ELR (cell line): ENCODE measurements at places on chromosomes 1 and 21.
A peak's percentile ranks its signal among the peaks of the same experiment; 100 is the strongest.

- no peak for DNase-seq
These were observed 2.7 kb downstream of the DMBX1 start for GRCh38 chr1:46492269-46492853.

DNA sequence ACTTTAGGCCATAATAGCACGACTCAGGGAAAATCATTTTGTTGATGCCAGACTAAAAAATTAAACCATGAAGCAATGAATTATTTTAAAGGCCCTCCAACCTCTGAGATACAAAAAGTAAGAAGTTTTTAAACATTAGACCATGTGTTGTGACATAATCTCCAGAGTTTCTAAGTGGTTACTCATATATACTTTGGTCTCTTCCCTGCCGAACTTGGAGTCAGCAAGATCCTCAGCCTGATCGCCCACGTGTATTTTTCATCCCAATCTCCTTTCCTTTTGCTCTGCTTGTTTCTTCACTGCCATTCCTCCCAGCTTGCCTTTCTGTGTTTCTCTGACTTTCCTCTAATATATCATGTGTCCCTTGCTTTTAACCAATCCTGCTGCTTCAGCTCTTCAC lies 3.8 kb downstream of the ARV1 start:
- peak; percentile 59 for DNase-seq

- peak; percentile 42 for DNase-seq
These were observed 3.9 kb upstream of the SFN start for GRCh38 chr1:26858891-26859640.

DNA sequence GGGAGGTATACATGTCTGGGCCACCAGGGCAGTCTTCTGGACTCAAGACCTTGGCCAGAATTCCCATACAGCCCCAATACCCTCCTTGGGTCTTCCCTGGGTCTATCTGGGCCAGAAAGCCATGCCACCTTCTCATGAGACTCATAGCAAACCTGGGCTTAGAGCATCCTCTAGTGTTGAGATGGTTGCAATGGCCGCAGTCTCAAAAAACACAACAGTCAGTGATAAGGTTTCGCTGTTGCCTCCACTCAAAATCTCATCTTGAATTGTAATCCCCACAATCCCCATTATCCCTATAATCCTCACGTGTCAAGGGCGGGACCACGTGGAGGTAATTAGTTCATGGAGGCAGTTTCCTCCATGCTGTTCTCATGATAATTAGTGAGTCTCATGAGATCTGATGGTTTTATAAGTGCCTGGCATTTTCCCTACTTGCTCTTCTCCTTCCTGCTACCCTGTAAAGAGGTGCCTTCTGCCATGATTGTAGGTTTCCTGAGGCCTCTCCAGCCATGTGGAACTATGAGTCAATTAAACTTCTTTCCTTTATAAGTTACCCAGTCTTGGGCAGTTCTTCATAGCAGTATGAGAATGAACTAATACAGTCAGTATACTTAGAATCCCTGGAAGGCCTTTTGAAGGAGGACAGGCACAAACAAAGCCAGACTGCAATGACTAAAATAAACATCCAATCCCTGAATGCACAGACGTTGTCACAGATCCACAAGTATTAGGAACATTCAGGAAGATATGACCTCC lies 77.0 kb downstream of the CTH start:
- peak; percentile 64 for DNase-seq

DNA sequence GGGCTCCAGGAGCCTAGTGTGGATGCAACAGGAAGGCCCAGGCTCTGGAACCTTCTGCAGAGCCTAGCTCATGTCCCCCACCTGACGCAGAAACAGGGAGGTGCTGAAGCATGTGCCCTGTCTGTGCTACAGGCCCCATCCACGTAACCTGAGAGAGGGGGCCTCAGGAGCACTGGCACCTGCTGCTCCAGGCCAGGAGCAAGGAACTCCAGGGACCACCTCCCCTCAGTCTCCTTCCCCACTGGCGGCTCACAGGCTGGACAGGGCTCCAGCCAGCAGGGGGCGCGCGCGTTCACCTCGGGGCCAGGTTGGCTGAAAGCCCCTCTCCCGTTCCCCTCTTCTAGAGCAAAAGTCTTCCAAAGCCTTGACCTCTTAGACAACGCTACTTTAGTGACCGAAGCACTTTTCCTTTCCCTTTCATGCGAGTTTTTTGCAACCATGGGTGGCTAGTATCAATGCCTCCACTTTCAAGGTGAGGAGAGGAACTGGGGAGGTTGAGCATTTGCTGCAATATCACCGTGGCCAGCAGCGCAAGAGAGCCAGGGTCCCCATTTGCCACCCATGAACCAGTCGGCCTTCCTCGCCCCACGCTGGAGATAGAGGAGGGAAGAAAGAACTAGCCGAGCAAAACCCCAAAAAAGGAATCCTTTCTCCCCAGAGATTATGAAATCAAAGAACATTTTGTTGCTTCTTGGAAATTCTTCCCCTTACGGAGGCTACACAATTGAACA lies 52.4 kb upstream of the GPR157 start:
- peak; percentile 59 for DNase-seq

- no peak for DNase-seq
These were observed 95.2 kb downstream of the COQ8A start for GRCh38 chr1:227035316-227035715.

DNA sequence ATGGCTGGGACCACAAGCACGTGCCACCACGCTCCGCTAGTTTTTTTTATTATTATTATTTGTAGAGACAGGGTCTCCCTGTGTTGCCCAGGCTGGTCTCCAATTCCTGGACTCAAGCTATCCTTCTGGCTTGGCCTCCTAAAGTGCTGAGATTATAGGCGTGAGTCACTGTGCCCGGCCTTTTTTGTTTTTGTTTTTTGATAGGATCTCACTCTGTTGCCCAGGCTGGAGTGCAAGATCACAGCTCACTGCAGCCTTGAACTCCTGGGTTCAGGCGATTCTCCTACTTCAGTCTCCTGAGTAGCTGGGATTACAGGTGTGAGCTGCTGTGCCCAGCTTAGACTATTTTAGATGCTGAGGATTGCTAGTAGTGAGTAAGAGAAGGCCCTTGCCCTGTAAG lies 11.8 kb upstream of the RNF11 start:
- DNase-seq, result no peak

GRCh38 chr1:3105167-3105863 lies 36.3 kb downstream of the PRDM16 start:
- no peak for DNase-seq

DNA sequence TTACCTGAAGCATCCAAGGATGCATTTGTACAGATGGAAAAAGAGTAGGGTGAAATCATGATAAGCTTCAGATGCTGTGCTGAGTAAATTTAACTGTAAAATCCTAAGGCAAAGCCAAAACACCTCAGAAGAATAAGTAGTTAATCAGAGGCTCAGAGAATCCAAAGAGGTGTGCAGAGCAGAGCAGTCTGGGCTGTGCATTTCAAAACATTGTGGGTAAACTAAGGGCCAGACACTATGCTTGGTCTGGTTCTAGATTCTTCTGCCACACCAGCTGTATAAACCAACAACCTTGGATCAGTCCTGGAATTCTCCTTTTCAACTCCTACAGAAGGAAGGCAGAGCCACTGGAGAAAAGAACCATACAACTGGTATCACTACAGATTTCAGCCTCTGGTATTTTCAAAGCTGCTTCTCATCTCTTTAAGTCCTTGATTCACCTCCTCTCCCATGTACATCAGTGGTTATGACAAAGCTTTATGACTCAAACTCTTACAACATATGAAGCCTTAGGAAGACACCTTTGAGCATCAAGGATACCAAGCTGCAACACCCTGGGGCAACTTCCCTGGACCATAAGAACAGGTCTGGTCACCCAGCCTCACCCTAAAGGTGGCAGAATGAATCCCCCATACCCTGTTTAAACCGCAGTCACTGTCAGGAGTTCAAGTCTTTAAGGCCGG lies 11.6 kb upstream of the HIPK1 start:
- DNase-seq, result peak; percentile 82

DNA sequence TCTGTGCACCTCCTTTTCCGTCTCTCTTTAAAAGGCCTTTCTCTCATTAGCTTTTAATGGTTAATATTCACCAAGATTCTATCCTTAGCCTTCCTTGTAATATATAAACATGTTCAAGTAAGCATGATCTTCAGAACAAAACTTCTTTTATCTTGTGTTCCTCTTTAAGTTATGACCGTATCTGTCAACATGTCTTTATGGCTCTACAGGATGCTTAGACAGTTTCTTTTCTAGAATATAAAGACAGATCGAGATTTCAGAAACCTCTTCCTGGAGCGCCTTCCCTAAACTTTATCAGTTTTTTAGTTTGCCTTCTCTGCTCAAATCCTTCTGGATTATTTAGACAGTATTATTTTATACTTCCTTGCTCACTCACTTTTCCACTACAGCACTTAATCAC lies 7.2 kb downstream of the RO60 start:
- DNase-seq, result no peak

DNA sequence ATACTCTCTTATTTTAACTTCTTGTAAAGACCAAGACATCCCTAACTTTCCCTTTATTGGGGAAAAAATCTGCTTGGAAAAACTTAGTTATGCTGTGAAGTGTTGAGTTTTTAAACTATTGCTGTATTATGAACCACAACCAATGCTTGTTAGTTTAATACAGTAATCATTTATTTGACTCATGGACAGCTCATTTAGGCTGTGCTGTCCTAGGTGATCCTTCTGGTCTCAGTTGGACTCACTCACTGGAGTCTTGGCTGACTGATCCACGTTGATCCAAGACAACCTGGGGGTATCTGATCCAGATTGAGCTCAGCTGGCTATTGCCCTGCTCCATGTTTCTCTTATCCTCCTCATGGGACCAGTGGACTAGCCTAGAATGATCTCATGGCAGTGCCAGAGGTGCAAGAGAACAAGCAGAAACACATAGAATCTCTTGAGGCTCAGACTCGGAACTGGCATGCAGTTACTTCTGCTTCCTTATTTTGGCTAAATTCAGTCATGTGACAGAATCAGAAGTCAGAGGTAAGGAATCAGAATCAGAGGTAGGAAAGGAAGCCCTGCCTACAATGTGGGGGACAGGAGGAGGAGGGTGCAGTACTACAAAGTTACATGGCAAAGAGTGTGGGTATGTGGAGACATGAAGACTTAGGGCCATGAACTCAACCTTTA lies 156.5 kb downstream of the FGGY start:
- DNase-seq, result peak; percentile 48

GRCh38 chr1:172246521-172247390 lies 173.7 kb upstream of the C1orf105 start:
- DNase-seq, result no peak

DNA sequence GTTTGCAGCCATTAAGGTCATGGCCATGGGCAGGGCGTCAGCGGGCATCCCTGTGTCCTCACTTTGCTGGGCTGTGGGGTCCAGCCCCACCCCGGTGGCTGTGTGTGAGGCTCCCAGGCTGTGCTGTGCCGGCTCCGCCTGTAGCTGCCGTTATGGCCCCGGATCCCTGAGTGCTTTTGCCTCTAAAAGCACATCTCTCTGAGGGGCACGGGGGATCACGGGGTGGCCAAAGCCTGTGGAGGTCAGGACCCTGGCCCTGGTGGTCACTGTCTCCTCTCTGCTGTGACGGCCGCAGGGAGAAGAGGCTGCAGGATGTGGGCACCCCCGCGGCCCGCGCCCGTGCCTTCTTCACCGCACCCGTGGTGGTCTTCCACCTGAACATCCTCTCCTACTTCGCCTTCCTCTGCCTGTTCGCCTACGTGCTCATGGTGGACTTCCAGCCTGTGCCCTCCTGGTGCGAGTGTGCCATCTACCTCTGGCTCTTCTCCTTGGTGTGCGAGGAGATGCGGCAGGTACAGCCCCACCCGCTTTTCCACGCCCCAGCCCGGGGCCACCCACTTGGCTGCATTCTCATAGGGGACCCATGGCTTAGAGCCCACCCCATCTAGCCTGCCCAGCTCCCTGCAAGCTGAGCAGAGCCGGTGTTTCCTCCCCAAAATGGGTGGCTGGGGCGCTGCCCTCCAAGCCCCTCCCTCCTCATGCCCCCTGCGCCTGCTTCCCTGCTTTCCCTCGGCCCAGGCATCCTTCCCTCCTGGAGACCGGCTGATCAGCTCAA lies 48.2 kb downstream of the TRPM2 start:
- no peak for DNase-seq

- DNase-seq, result no peak
These were observed 528.5 kb downstream of the ADGRL2 start for GRCh38 chr1:82329226-82329625.

DNA sequence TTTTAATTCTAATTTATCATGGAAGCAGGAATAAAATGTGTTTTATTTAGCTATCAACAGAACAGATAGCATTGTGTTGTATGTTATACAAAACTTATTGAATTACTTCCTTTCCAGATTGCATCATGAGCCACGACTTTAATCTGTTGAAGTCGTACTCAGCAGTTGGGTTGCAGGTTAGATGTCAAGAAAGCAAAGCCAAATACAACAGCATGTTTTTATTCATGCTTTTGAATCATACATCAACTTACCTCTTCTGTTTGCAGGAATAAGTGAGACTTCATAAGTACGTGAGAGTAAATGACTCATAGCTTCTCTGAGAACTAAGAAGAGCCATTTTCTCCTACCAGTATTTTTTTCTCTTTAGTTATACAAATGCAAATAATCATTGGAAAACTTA lies 110.8 kb upstream of the ADGRL4 start:
- DNase-seq, result no peak

DNA sequence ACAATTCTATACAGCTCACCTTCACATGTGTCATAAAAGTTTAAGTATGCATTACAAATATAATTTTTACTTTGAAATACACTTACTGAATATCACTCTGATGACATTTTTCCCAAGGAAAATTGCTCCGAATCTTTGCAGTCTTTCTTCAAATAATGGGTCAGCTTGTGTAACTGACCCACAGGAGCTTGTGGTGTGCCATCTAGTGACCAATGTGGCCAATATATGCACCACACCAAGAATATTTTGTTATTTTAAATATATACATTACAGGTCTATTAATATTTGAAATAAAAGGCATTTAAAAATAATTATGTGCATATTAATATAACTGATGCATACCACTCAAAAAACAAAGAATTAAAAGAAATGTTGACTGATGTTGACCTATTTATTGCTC lies 271.4 kb downstream of the TBX15 start:
- DNase-seq, result peak; percentile 13

GRCh38 chr1:245051349-245052221 lies 103.2 kb upstream of the KIF26B start:
- DNase-seq, result no peak

DNA sequence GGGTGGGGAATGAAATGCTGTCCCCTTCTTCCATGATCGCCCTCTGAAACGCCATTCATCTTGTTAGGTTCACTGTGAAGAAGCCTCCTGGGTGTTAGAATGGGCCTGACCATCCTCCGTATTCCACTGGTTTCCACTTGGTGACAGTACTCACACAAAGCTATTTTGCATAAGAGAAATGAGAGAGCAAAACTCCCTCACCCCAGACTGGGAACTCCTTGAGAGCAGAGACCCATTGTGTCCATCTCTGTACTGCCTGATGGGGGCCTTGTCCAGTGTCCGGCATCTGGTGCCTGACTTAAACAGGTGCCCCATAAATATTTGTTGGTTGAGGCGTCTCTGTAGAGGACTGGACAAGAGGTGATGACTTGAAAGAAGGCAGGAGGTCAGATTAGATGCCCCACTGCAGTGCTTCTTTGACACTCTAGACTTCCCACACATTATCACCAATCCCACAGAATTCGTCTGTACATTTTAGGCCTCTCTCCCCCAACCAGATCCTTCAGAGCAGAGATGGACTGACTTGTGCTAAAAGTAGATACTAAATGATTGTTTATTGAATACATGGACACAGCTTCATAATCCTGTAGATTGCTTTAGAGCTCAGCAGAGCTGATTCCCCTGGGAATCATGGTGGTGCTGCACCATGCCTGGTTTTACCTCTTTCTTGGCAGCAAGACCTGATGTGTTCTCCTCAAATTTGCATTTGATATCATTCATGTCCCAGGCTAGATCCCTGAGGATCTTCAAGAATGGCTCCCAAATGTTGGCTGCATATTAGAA lies 22.4 kb upstream of the KCNA2 start:
- no peak for DNase-seq

GRCh38 chr1:218514689-218515088 lies 169.6 kb downstream of the TGFB2 start:
- no peak for DNase-seq
